ENCODE measurements at places on chromosomes 12 and 14. TPM values are rescaled to one million over a fixed set of nuclear protein-coding genes. Genes with fewer than 3 reads are reported as not detected.

TRMT5 gene
- total RNA-seq = 4.4 TPM

ALX1 gene
- 9.7 TPM for total RNA-seq

NKX2-1 gene
- 0.11 TPM for total RNA-seq

SLC8A3 gene
- not detected for total RNA-seq

GUCY2C gene
- not detected for total RNA-seq

LRP1-AS gene
- total RNA-seq = not detected

PLXNC1 gene
- total RNA-seq = 0.83 TPM

CHURC1 gene
- 26.1 TPM for total RNA-seq

HOXC12 gene
- total RNA-seq = 2.8 TPM

CCNB1IP1 gene
- total RNA-seq = 54.5 TPM

ERGIC2 gene
- 34.3 TPM for total RNA-seq

CALCOCO1 gene
- 43.5 TPM for total RNA-seq

POMT2 gene
- 24.4 TPM for total RNA-seq

GPR84 gene
- 0.16 TPM for total RNA-seq

RERGL gene
- not detected for total RNA-seq

TIGAR gene
- 14.7 TPM for total RNA-seq

DBX2 gene
- total RNA-seq = not detected

CCDC177 gene
- total RNA-seq = not detected

ACACB gene
- 4.1 TPM for total RNA-seq

TGM1 gene
- 1.1 TPM for total RNA-seq

EAPP gene
- total RNA-seq = 39.9 TPM

KRT85 gene
- total RNA-seq = not detected

ACSS3 gene
- 12.5 TPM for total RNA-seq

POTEG gene
- 20.4 TPM for total RNA-seq

AGAP2 gene
- 2.1 TPM for total RNA-seq

TCP11L2 gene
- total RNA-seq = 10.6 TPM

A2M gene
- total RNA-seq = 0.85 TPM

SYT1 gene
- 10.3 TPM for total RNA-seq

ELK3 gene
- total RNA-seq = 23.7 TPM

ACOT6 gene
- total RNA-seq = not detected

PAWR gene
- 173 TPM for total RNA-seq

CCDC197 gene
- total RNA-seq = not detected

BDKRB2 gene
- total RNA-seq = 0.11 TPM

SRRM4 gene
- not detected for total RNA-seq

CLEC4C gene
- not detected for total RNA-seq

KLHDC1 gene
- 0.68 TPM for total RNA-seq

KSR2 gene
- total RNA-seq = 0.08 TPM

NEUROD4 gene
- total RNA-seq = not detected
